ENCODE measurements at places on chromosomes 2 and 18. TPM values are rescaled to one million over a fixed set of nuclear protein-coding genes. Genes with fewer than 3 reads are reported as not detected.

GRCh38 chr2:214995926-214996670 is 142.3 kb downstream of the ABCA12 start:
- no peaks in the 10 kb centered on the region for H3K4me1 ChIP-seq
- DNase-seq: no peak
- H3K27ac ChIP-seq: no peak overlapping the region
- H3K27me3 ChIP-seq: no peaks in the 10 kb centered on the region

- H3K27me3 ChIP-seq: no peaks in the 10 kb centered on the region
- no peaks in the 10 kb centered on the region for H3K4me1 ChIP-seq
- H3K4me3 ChIP-seq: peak overlapping the region; percentile 45
- no peaks in the 10 kb centered on the region for H3K36me3 ChIP-seq
- H3K27ac ChIP-seq: peak overlapping the region; percentile 89
These were observed 120.2 kb downstream of the MEIS1 start for GRCh38 chr2:66555091-66555490.

DNA sequence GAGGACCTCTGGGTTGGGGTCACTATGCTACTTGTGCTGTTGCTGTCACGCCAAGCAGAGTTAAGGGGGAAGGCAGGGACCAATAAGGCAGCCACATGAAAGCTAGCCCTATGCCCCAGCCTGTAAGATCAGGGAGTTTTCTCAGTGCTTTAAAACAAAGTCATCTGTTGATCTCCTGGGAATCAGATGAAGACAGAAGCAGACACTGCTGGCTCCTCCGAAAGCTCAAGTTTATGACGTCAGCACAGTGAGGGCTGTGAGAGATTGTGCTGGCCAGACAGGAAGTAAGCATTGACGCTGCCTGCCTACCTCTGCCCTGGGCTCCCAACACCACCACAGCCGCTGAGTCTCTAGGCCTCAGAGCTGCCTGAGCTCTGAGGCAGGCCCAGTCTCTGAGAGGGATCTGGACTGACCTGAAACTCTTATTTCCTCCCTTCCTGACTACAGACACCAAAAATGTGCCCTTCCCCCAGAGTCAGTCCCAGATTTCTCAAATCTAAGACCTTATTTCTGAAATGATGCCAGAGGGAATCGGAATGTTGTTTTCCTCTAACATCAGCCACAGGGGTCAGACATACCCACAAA is 118.1 kb upstream of the EPAS1 start:
- DNase-seq: peak; percentile 89
- H3K27me3 ChIP-seq: no peaks in the 10 kb centered on the region
- H3K36me3 ChIP-seq: no peaks in the 10 kb centered on the region
- peak overlapping the region; percentile 78 for H3K27ac ChIP-seq
- H3K4me3 ChIP-seq: no peak overlapping the region

DNA sequence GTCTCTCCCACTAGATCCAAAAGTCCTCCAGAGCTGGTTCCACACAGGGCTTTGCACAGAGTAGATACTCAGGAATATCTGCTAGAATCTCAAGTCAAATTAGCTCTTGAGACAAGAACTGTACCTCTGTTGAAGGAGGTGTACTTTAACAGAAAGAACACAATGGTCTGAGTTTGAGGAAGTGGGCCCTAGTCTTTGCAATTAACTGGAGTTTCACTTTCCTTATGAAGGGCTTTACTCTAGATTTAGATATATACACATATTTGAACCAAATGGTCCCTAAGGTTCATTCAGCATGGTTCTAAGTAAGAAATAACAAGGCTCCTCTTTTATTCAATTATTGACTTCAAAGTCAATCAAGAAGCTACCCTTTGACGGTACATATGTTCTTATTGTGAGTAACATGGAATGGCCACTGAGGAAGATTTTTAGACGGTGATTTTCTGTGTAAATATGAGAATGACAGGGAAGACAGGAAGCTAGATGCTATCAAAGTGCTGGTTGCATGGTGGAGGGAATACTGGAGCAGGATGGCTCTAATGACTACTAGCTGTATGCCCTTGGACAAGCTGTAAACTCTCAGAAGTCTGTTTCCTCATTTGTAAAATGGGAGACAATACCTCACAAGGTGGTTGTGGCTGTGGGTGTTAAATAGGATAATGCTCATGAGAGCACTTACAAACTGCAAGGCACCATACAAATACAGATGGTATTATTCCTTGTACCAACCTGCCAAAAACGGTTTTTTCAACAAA is 73.5 kb upstream of the SERTAD2 start:
- no peaks in the 10 kb centered on the region for H3K27me3 ChIP-seq
- H3K27ac ChIP-seq: no peak overlapping the region
- H3K4me3 ChIP-seq: no peak overlapping the region
- peak; percentile 32 for DNase-seq
- peaks cover 7% of the 10 kb centered on the region for H3K4me1 ChIP-seq
- H3K36me3 ChIP-seq: no peaks in the 10 kb centered on the region

DNA sequence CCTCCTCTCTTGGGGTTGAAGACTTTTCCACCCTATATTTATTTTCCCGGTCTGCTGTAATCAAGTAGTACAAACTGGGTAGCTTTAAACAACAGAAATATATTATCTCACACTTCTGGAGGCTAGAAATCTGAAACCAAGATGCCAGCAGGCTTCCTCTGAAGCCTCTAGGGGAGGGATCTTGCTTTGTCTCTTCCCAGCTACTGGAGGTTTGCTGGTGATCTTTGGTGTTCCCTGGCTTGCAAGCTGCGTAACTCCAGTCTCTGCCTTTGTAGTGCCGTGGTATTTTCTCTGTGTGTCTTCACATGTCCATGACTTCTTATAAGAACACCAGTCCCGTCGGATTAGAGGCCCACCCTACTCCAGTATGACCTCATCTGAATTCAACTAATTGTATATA is 44.4 kb downstream of the MYO3B start:
- H3K27ac ChIP-seq: no peak overlapping the region
- H3K27me3 ChIP-seq: no peaks in the 10 kb centered on the region
- no peak for DNase-seq

DNA sequence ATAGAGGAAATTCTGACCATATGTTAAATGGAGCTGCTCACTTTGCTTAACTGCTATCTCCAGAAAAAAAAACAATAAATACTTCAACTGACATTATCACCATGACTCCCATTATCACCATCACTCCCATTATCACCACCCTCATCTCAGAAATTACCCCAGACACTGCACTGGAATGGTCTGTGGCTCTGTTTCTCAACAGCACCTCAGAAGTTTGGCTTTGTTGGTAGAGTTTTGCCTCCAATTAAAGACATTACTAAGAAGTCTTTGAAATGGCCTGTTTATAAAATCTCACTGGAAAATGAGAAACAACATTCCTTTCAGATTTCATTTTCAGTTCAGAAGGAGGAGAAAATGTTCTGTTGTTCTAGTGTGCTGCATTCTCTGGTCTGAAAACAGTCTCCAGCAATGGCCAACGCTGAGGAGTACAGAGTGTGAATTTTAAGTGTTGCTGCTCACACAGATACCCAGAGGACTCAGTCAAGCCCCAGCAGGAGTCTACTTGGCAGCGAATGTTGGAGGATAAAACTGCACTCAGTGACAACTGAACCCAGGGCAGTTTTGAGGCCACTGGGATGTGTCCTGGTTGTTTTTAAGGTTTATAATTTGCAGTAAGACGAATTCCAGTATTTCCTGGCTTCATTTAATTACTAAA is 364.5 kb upstream of the CDH2 start:
- no peaks in the 10 kb centered on the region for H3K27me3 ChIP-seq
- no peaks in the 10 kb centered on the region for H3K36me3 ChIP-seq
- DNase-seq: peak; percentile 51
- H3K4me1 ChIP-seq: peaks cover 3% of the 10 kb centered on the region
- H3K27ac ChIP-seq: peak overlapping the region; percentile 51

- H3K27me3 ChIP-seq: no peaks in the 10 kb centered on the region
- no peak overlapping the region for H3K4me3 ChIP-seq
- H3K27ac ChIP-seq: no peak overlapping the region
- DNase-seq: no peak
- no peaks in the 10 kb centered on the region for H3K36me3 ChIP-seq
These were observed 223.8 kb downstream of the FBXO15 start for GRCh38 chr18:73923866-73924265.

- no peak overlapping the region for H3K27ac ChIP-seq
- no peak for DNase-seq
- H3K36me3 ChIP-seq: no peaks in the 10 kb centered on the region
These were observed 1809.0 kb downstream of the SUCLG1 start for GRCh38 chr2:82650038-82650437.

- H3K27me3 ChIP-seq: peaks cover 11% of the 10 kb centered on the region
These were observed 733 bp upstream of the CXCR2 start for GRCh38 chr2:218125095-218125494.

- no peak overlapping the region for H3K4me3 ChIP-seq
- no peaks in the 10 kb centered on the region for H3K27me3 ChIP-seq
- H3K4me1 ChIP-seq: no peaks in the 10 kb centered on the region
- no peak overlapping the region for H3K27ac ChIP-seq
These were observed 23.9 kb downstream of the BAZ2B start for GRCh38 chr2:159592441-159592840.

DNA sequence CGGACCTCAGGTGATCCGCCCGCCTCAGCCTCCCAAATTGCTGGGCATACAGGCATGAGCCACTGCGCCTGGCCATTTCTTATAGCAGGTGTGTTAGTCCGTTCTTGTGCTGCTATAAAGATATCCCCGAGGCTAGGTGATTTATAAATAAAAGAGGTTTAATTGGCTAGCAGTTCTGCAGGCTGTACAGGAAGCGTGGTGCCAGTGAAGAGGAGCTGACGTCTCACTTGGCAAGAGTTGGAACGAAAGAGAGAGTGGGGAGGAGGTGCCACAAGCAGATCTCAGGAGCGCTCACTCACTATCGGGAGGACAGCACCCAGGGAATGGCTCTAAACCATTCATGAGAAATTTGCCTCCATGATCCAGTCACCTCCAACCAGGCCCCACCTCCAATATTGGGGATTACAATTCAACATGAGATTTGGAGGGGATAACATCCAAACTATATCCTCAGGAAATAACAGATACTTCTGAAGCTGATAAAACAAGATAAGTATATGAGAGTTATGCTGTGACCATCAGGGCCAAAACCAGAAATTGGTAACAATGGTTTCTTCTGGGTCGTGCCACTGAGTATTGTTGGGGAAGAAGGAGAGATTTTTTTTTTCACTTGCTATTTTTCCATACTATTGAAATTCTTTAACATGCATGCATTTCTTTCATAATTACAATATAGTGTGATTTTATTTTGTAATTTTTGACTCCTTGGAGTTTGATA is 7.4 kb upstream of the RMC1 start:
- no peak overlapping the region for H3K27ac ChIP-seq
- H3K4me3 ChIP-seq: no peak overlapping the region
- H3K36me3 ChIP-seq: no peaks in the 10 kb centered on the region
- H3K27me3 ChIP-seq: no peaks in the 10 kb centered on the region
- DNase-seq: no peak
- no peaks in the 10 kb centered on the region for H3K4me1 ChIP-seq

GRCh38 chr2:200635251-200635650 is 49.4 kb downstream of the AOX1 start:
- H3K36me3 ChIP-seq: no peaks in the 10 kb centered on the region
- H3K4me1 ChIP-seq: no peaks in the 10 kb centered on the region
- no peak overlapping the region for H3K27ac ChIP-seq

DNA sequence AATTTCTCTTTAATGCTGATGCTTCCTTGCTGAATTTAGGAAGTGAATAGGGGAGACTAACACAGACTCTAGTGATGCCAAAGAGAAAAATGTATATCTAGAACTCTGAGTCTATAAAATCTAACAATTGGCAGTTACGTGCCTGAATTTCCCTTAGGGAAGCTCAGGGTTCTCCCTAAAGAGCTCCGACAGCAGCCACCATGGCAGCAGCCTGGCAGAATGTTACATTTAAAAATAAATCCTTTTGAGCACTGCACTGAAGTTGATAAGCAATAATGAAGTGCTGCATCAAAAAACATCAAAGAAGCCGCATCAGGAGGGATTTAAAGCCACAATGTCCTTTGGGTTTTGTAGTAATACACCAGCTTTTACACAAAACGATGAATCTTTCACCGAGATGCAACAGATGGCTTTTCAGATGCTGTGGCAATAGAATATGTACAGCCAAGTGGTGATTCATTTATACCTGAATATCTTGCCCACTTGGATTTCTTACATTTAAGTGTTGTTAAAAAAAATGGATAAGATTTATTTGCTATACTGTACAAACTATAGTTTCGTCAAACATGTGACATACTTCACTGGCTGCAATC is 291.2 kb upstream of the SESTD1 start:
- H3K36me3 ChIP-seq: no peaks in the 10 kb centered on the region
- H3K27me3 ChIP-seq: no peaks in the 10 kb centered on the region
- H3K4me1 ChIP-seq: no peaks in the 10 kb centered on the region
- H3K4me3 ChIP-seq: no peak overlapping the region
- H3K27ac ChIP-seq: no peak overlapping the region

DNA sequence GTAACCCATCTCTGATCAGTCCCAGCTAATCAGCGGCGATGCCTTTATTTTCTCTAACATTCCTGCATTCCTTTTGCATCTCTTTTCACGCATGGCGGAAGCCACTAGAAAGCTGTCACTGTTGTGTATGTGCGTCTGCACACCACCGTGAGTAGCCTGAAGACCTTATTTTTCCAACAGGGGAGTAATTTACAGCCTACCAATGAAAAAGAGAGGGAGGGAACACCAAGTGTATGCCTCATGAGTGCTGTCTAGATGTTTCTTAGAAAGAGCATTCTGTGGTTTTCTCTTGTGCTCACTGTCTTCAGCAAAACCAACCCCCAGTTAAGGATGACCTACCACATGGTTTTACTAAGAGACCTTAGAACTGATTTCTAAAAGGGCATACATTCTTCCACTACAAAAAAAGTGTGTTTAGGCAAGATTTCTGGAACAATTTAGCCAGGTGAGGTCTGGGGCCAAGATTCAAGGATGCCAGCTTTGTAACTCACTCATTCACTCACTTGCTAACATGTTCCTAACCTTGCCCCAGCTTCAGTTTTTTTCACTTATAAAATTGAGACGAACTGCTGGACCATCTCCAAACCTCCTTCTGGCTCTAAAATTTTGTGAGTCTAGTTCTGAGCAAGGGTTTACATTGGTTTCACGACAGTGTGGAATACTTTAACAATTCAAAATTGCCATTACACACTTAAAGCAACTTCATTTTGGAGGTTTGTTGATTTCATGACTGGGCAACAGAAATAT is 51.4 kb downstream of the BCL2 start:
- peaks cover 11% of the 10 kb centered on the region for H3K4me1 ChIP-seq
- no peak overlapping the region for H3K4me3 ChIP-seq
- DNase-seq: no peak
- no peak overlapping the region for H3K27ac ChIP-seq
- H3K36me3 ChIP-seq: no peaks in the 10 kb centered on the region

CNTNAP5 gene
- polyA plus RNA-seq: 0.13 TPM

HTR2B gene
- 0.15 TPM for polyA plus RNA-seq

NR4A2 gene
- 2.0 TPM for polyA plus RNA-seq

G6PC2 gene
- polyA plus RNA-seq: not detected

EMILIN1 gene
- polyA plus RNA-seq: 109 TPM

DSEL gene
- polyA plus RNA-seq: 9.0 TPM

TFCP2L1 gene
- 0.32 TPM for polyA plus RNA-seq

KLHL41 gene
- 2,709 TPM for polyA plus RNA-seq

SLC9A4 gene
- not detected for polyA plus RNA-seq
